ENCODE measurements at places on chromosomes 2 and 18. TPM values are rescaled to one million over a fixed set of nuclear protein-coding genes. Genes with fewer than 3 reads are reported as not detected.

TMEM198 gene
- 0.62 TPM for total RNA-seq

EMILIN2 gene
- 4.6 TPM for total RNA-seq

DSEL gene
- 0.17 TPM for total RNA-seq

ATP6V1B1 gene
- total RNA-seq = not detected

LYPD6B gene
- not detected for total RNA-seq

CYP20A1 gene
- 36.6 TPM for total RNA-seq

BOLL gene
- not detected for total RNA-seq

PROKR1 gene
- not detected for total RNA-seq

ANKRD30B gene
- total RNA-seq = not detected

KRTCAP3 gene
- total RNA-seq = 10.0 TPM

MAB21L4 gene
- not detected for total RNA-seq

INHA gene
- total RNA-seq = not detected

SCG2 gene
- total RNA-seq = not detected

WDR75 gene
- 45.6 TPM for total RNA-seq

DNA sequence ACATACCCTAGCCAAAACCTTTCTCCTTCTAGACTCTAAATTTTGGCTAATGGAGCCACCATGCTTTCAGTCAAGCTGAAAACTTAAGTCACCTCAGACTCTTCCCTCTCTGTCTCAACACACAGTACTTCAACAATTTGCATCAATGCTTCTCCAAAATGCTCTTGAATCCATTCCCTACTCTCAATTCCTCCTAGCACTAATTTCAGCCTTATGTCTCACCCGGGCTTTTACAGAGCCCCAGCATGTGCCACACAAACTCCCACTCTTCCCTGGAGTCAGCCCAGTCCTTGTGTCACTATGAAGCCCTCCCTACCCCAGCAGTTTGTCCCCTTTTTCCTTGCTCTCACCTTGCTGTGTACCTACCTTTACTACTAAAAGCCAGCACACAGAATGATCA lies 38.7 kb downstream of the AAK1 start:
- H3K4me3 ChIP-seq = no peak overlapping the region
- peaks cover 67% of the 10 kb centered on the region for H3K4me1 ChIP-seq
- no peaks in the 10 kb centered on the region for H3K27me3 ChIP-seq
- H3K27ac ChIP-seq = no peak overlapping the region

- H3K4me3 ChIP-seq = no peak overlapping the region
- no peaks in the 10 kb centered on the region for H3K27me3 ChIP-seq
- H3K27ac ChIP-seq = no peak overlapping the region
- H3K36me3 ChIP-seq = no peaks in the 10 kb centered on the region
- no peaks in the 10 kb centered on the region for H3K4me1 ChIP-seq
These were observed 75.5 kb downstream of the GULP1 start for GRCh38 chr2:188367164-188367563.

GRCh38 chr2:74632209-74632938 lies 15.8 kb downstream of the M1AP start:
- H3K27ac ChIP-seq = no peak overlapping the region
- DNase-seq = no peak
- H3K4me3 ChIP-seq = no peak overlapping the region
- H3K4me1 ChIP-seq = no peaks in the 10 kb centered on the region
- peaks cover 21% of the 10 kb centered on the region for H3K27me3 ChIP-seq

DNA sequence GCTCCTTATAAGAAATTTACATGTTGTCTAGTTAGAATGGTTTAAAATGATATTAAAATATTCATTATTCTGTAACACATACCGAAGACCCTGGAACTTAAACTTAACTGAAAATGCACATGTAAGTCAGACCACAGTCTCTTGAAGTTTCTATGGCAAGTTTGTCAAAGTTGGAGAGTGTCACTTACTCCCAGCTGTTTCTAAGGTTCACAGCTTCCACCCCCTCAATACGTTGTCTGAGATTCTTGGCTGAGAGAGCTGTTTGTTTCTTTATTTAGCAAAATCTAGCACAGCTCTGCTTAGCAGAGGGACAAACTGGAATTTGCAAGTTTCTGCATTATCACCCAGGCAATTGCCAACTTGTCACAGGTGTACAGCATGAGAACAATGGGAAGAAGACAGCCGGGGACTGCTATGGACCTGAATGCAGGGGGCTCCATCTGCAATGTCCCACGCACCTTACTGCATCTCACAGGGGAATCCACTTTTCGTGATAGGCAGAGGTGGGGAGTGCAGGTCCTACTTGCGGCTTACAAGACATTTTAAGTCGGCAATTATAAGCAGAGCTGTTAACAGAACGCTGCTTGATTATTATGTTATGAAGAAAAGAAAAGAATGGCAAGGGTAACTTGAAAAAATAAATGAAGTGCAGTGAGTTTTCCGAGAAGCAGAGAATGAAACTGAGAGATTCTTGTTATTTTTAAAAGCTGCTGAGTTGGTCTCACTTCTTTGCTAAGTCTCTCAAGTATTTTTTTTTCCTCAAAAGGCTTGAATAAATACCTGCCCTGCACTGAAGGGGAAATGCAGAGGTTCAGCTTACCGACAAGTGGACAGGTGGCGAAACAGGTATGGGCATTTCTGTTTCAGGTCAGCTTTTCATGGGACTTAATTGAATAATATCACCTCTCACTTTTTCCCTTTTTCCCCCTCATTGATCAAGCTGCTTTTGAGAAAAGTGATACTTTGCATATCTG lies 1072.1 kb upstream of the FANCL start:
- H3K27me3 ChIP-seq = no peaks in the 10 kb centered on the region
- no peaks in the 10 kb centered on the region for H3K36me3 ChIP-seq
- no peaks in the 10 kb centered on the region for H3K4me1 ChIP-seq
- H3K27ac ChIP-seq = no peak overlapping the region

GRCh38 chr18:57881818-57882413 lies 78.8 kb upstream of the ATP8B1 start:
- DNase-seq = peak; percentile 57
- H3K4me3 ChIP-seq = no peak overlapping the region
- no peaks in the 10 kb centered on the region for H3K4me1 ChIP-seq
- H3K27me3 ChIP-seq = no peaks in the 10 kb centered on the region
- H3K36me3 ChIP-seq = no peaks in the 10 kb centered on the region
- H3K27ac ChIP-seq = no peak overlapping the region

DNA sequence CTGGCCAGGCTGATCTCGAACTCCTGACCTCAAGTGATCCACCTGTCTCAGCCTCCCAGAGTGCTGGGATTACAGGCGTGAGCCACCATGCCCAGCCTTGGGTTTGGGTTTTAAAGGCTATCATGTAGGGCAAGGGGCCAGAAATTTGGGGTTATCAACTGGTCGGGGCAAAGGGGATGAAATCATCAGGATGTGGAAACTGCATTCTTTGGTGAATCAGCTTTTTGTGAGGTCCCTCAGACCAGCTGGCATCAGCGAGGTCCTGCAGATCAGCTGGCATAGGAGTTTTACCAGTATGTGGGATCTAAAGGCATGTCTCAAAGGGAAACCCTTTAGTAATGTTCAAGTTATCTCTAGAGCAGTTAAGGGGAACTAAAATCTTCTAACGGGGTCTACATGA lies 6.4 kb upstream of the GEMIN6 start:
- no peaks in the 10 kb centered on the region for H3K4me1 ChIP-seq
- H3K27ac ChIP-seq = no peak overlapping the region
- no peaks in the 10 kb centered on the region for H3K36me3 ChIP-seq
- H3K27me3 ChIP-seq = peaks cover 10% of the 10 kb centered on the region
- no peak overlapping the region for H3K4me3 ChIP-seq
- DNase-seq = no peak

GRCh38 chr2:172430678-172431077 lies 3.3 kb downstream of the ITGA6 start:
- DNase-seq = no peak

DNA sequence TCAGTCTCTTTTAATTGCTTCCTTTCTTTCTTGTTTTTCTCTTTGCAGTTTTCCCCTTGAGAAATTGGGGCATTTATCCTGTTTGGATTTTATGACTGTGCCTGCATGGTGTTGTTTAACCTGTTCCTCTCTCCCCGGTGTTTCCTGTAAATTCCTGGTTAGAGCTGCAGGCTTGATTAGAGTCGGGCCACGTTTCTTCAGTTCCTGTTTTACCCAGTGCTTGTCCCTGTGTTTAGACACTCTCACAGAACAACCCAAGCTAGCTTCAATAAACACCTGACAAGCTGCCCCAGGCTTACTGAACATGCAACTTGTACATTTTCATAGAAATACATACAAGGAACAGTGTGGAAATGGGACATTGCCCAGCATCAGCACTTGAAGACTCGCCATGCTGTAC lies 53.9 kb downstream of the NGEF start:
- no peaks in the 10 kb centered on the region for H3K36me3 ChIP-seq
- peaks cover 2% of the 10 kb centered on the region for H3K27me3 ChIP-seq
- H3K4me1 ChIP-seq = no peaks in the 10 kb centered on the region
- DNase-seq = no peak

DNA sequence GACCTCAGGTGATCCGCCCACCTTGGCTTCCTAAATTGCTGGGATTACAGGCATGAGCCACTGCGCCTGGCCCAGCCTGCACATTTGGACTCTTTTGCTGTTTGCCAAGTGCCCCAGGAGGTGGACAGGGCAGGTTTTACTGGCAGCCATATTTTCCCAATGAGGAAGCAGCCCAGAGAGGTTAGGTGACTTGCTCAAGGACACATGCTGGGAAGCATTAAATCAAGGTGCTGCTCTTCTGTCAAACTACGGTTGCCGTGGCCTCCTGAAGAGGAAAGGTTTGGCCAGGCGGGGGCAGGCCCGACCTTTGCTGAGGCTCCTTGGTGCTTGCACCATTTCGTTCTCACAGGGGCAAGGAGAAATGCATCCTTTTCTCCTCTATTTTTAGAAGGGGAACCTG lies 44.0 kb downstream of the DNMT3A start:
- peaks cover 48% of the 10 kb centered on the region for H3K4me1 ChIP-seq
- no peak overlapping the region for H3K27ac ChIP-seq
- H3K36me3 ChIP-seq = peaks cover 17% of the 10 kb centered on the region
- no peaks in the 10 kb centered on the region for H3K27me3 ChIP-seq

DNA sequence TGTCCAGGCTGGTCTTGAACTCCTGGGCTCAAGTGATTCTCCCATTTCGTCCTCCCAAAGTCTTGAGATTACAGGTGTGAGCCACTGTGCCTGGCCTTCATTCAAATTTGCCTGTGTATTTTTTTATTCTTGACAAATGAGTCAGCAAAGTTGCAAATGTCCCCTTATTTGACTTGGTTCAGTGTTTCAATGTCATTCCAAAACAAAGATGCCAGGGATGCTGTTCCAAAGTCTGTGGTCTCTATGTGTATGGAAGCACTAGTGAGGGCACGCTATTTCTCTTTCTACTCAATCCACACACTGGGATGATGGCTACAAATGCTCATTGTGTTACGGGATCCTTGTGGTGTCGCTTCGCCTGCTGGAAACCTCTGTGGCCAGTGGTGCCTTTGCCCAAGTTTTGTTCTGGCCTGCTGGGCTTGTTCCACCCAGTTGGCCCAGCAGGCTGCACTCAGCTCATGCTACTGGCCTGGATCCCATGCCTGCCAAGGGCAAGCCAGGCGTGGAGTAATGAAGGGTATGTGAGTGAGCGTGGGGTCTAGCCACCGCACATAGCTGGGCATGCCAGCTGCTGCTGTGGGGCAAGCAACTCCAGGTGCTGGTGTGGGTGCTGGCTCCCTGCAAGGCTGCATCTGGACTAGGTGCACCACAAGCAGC lies 35.6 kb downstream of the FBXO48 start:
- H3K36me3 ChIP-seq = no peaks in the 10 kb centered on the region
- no peak for DNase-seq
- H3K4me1 ChIP-seq = peaks cover 19% of the 10 kb centered on the region
- no peak overlapping the region for H3K27ac ChIP-seq
- H3K27me3 ChIP-seq = no peaks in the 10 kb centered on the region
- H3K4me3 ChIP-seq = no peak overlapping the region

GRCh38 chr2:74515981-74516633 lies 1.9 kb downstream of the TLX2 start:
- H3K27me3 ChIP-seq = peaks cover 42% of the 10 kb centered on the region
- no peak overlapping the region for H3K27ac ChIP-seq
- peak; percentile 71 for DNase-seq
- peaks cover 33% of the 10 kb centered on the region for H3K4me1 ChIP-seq
- H3K36me3 ChIP-seq = no peaks in the 10 kb centered on the region

GRCh38 chr2:217611056-217611455 lies 391.7 kb downstream of the TNS1 start:
- peaks cover 27% of the 10 kb centered on the region for H3K4me1 ChIP-seq
- peak overlapping the region; percentile 61 for H3K4me3 ChIP-seq
- DNase-seq = no peak

DNA sequence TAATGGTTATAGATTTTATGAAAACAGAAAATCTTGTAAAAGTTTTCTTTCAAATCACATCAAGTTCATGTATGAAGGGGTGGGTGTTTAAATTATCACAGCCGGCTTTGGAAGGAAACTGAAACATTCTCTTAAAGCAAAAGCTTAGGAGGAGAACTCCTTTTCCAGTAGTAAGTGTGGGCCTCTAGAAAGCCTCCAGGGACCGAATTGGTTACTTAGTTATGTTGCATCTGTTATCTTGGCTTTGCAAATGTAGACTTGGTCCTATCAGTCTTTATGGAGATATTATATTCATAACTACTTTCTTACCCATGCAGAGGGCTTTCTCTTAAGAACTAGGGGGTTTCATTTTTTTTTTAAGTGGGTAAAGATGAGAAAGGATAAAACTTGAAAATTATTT lies 7.4 kb downstream of the NAB1 start:
- no peaks in the 10 kb centered on the region for H3K27me3 ChIP-seq
- peaks cover 6% of the 10 kb centered on the region for H3K36me3 ChIP-seq
- no peak for DNase-seq
- no peak overlapping the region for H3K4me3 ChIP-seq

DNA sequence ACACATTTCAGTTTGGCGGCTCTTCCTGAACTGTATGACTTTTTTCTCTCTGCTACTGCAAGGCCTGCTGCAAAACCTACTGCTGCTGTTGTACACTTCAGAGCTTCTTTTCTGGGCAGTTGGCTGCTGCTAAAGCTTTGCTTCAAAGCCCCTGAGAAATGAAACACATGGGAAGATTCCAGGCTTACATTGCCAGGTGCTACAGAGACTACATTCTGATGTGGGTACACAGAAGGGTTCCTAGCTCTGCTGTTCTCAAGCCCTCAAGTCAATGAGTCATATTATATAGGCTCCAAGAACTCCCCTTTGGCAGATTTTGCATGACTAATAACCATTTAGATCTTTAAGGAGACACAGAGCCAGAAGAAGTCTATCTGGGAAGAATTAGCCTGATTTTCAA lies 12.9 kb upstream of the PGAP1 start:
- no peak for DNase-seq
- no peaks in the 10 kb centered on the region for H3K4me1 ChIP-seq
- H3K27ac ChIP-seq = no peak overlapping the region
- peaks cover 6% of the 10 kb centered on the region for H3K27me3 ChIP-seq
- no peaks in the 10 kb centered on the region for H3K36me3 ChIP-seq

GRCh38 chr18:21851327-21851961 lies 110.9 kb downstream of the MIB1 start:
- H3K27me3 ChIP-seq = no peaks in the 10 kb centered on the region
- no peak overlapping the region for H3K4me3 ChIP-seq
- H3K4me1 ChIP-seq = no peaks in the 10 kb centered on the region
- H3K36me3 ChIP-seq = peaks cover 44% of the 10 kb centered on the region
- DNase-seq = peak; percentile 6

DNA sequence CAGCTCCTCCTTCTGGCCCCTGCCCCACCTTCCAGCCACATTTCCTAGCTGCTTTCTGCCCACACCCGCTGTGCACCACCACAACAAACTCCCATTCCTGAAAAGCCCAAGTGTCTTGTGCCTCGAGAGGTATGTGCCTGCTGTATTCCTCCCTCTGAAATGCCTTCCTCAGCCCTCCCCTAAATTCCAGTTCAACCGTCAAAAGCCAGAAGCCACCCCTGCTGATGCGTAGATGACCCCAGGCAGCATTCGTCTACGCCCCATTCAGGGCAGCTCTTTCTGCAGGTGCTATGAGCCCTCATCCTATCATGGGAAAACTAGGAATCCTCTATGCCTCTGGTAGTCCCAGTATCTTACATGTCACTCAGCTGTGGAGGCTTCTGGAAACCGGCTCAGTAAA lies 71.7 kb downstream of the DNMT3A start:
- no peak overlapping the region for H3K4me3 ChIP-seq
- peaks cover 24% of the 10 kb centered on the region for H3K36me3 ChIP-seq

- no peaks in the 10 kb centered on the region for H3K4me1 ChIP-seq
- H3K36me3 ChIP-seq = no peaks in the 10 kb centered on the region
These were observed 142.0 kb downstream of the LRATD1 start for GRCh38 chr2:14774436-14774968.

Data from CD4-positive, CD25-positive, alpha-beta regulatory T cell (primary cell).